ENCODE measurements at places on chromosomes 1 and 21.

GRCh38 chr1:65434760-65435159, 14.3 kb downstream of the LEPR start:
- DNase-seq: no peak

DNA sequence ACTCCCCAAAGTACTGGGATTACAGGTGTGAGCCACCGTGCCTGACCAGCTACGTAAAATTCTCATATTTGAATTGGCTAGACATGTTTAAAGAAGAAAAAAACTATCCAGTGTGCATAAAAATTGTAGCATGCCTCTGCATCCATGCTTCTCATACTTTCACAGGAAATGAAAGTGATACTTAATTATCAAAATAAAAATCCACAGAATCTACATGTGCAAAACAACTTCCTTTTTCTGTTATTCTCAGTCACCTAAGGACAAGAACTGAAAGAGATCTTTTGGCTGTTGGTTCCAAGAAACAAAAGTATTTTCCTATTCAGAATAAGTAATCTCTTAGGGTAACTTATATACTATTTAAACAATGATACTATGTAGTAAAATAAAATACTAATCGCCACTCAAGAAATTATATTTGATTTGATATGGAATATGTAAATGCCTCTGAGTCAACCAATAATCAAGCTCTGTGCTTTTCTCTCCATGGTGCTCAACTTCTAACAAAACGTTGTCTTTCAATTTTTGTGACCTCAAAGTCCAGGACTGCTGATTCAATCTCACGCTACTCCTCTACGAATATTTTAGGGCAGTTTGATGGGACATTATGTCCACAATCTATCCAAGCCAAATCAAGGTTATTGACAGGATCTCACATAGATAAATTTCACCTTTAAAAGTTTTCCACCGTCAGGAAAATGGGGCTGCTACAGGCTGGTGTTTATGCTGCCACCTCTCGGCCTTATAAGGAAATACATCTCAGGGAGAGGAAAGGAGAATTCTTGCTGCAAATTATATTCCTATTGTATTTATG, 102.7 kb downstream of the ZNF281 start:
- peak; percentile 63 for DNase-seq

DNA sequence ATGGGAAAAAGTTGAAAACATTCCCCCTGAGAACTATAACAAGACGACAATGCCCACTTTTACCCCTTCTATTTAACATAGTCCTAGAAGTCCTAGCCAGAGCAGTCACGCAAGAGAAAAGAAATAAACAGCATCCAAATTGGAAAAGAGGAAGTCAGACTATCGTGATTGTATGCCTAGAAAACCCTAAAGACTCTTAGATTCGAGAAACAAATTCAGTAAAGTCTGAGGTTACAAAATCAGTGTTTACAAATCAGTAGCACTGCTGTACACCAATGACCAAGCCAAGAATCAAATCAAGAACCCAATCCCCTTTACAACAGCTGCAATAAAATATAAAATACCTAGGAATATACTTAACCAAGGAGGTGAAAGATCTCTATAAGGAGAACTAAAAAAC, 72.4 kb downstream of the POU2F1 start:
- no peak for DNase-seq

GRCh38 chr1:30692948-30693301, 30.5 kb downstream of the MATN1 start:
- no peak for DNase-seq

- no peak for DNase-seq
Observed at GRCh38 chr1:2829846-2830615, 28.5 kb upstream of the TTC34 start.

- no peak for DNase-seq
Observed at GRCh38 chr21:29184037-29184436, 53.6 kb downstream of the MAP3K7CL start.

DNA sequence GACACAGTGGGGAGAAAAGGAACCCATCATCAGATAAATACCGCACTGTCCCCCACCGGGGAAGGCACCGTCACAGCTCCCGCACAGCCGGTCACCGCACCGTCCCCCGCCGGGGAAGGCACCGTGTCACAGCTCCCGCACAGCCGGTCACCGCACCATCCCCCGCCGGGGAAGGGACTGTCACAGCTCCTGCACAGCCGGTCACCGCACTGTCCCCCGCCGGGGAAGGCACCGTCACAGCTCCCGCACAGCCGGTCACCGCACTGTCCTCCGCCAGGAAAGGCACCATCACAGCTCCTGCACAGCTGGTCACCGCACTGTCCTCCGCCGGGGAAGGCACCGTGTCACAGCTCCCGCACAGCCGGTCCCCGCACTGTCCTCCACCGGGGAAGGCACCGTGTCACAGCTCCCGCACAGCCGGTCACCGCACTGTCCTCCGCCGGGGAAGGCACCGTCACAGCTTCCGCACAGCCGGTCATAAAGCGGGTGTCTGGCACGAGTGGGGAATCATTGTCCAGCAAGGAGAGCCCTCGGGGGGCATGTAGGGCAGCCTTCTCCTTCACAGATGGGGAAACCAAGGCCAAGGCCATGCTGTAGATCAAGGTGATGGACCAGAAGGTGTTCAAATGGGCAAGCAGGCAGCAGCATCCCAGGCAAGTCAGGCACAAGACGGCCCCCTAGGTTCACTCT, 280.1 kb downstream of the NPHP4 start:
- DNase-seq: no peak

DNA sequence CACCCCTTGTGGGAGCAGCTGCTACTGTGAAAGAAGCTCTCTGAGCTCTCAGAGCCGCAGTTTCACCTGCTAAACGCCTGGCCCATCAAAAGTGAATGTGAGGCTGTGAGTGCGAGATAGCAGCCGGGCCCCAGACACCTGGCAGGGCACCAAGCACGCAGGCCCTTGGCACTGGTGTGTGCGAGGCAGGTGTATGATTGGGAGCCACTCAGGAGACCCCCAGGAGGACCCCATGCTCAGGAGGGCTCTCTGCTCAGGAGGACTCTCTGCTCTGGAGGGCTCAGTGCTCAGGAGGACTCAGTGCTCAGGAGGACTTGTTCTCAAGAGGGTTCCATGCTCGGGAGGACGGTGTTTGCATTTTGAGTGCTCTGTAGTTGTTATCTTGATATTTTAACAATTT, 14.3 kb upstream of the ADARB1 start:
- DNase-seq: no peak

GRCh38 chr1:224637515-224637914, 21.4 kb downstream of the CNIH3 start:
- peak; percentile 85 for DNase-seq

Measured in AG08396 (cell line).